ENCODE measurements at places on chromosomes 2 and 18. TPM values are rescaled to one million over a fixed set of nuclear protein-coding genes. Genes with fewer than 3 reads are reported as not detected.

The DCAF17 gene
- total RNA-seq: 15.8 TPM

DNA sequence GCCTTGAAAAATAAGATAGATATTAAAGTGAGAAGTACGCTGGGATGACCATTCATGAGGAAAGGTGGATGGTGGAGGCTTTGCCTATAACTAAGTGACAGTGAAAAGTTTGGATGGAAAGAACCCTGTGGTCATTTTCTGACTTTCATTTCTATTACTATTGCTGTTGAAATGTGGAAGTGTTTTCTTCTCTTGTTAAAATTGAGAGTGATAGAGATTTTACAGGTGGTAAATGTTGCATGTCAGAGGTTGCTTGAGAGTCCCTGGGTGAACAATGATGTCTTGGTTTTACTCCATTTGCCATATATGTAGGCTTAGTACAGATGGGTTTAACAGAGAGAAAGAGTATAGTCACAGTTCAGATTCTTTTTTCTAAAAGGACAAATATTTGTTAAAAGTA lies 18.4 kb downstream of the NCOA1 start:
- DNase-seq: no peak

The IL36RN gene
- total RNA-seq: not detected

The ADGRF3 gene
- total RNA-seq: 0.23 TPM

DNA sequence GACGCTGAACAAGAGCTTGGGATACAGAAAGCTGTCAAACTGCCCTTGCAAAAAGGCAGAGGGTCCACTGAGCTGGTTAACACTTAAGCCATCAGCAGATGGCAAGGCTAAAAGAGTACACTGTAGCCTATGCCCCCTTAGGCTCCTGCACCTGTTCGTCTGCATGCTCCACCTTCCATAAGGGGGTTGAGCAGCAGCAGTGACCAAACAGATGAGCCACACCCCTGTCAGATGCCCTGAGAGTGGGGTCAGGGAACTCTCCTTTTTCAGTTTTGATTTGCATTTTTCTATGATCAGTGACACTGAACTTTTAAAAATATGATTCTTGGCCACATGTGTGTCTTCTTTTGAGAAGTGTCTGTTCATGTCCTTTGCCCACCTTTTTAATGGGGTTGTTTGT lies 402.5 kb upstream of the FAM98A start:
- no peak for DNase-seq

All from Caki2 (cell line).